ENCODE measurements at places on chromosomes 4 and X.

DNA sequence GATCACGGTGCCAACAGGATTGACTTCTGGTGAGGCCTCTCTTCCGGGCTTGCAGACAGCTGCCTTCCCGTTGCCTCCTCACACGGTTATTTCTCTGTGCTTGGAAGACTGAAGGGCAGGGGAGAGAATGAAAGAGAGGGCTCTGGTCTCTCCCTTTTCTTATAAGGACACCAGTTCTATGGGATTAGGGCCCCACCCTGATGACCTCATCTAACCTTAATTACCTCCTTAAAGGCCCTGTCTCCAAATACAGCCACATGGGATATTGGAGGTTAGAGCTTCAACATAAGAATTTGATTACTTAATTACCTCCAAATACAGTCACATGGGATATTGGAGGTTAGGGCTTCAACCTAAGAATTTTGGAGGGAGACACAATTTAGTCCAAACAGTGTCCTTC lies 46.5 kb downstream of the EVC start:
- DNase-seq, result no peak

DNA sequence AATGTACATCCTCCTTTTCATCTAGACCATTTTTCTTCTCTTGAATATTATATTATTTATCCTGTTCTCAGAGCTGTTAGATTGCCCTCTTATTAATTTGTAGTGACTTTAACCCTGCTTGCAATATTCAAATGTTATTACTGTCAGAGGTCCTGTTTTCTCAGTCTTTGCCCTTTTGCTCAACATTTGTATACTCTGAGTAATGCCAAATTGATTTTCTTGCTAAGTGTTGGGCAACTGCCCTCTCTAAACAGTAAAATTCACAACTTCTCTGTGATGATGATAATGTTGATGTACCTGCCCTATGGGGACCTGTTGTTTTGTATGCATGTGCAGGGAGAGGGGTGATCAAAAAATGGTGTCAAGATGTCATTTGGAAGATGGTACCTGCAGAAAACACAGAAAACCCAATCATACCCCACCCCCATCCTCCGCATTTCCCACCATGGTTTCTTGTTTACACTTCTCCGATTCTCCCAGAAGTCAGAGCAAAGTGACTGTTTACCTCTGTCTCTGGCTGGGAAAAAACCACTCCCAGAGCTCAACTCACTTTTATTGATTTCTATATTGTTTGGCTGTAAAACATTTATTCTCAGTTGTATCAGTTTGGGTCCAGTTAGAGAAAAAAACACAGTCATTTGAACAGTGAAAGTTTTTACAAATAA lies 694.0 kb downstream of the IL1RAPL1 start:
- DNase-seq, result no peak

GRCh38 chr4:2284934-2285612 lies 23.2 kb upstream of the MXD4 start:
- no peak for DNase-seq

DNA sequence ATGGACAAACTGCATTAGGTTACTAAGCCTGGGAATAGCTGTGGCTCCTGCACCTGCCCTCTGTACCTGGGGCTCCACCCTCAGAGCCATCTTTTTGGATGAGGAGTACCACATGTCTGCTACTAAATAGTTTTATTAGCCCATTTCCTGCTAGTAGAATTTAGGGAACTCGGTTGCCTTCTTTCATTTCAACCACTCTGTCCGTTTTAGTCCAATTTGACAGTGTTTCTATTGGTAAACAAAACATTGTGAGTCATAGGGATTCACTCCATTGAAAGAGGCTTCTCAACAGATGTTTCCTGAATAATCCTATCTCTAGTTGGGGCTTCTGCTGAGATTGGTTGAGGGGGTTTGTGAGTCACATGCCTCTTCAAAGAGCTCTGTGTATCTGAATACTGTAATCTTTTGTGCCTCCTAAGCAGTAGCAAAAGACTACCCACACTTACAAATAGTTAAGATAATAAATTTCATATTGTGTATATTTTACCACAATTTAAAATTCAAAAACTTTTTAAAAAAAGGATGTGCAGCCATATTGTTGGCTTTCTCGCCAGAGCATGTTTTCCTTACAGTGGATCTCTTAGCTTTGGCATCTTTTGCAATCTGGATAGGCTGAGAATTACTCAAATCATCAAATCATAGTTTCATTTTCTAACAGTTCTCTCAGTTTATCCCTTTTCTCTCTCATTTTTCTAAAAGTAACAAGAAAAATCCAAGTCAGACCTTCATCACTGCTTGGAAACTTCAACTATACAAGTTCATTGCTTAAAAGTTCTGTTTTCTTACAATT lies 9.9 kb downstream of the FAM200B start:
- no peak for DNase-seq

GRCh38 chr4:140095694-140096482 lies 58.1 kb downstream of the MAML3 start:
- no peak for DNase-seq

DNA sequence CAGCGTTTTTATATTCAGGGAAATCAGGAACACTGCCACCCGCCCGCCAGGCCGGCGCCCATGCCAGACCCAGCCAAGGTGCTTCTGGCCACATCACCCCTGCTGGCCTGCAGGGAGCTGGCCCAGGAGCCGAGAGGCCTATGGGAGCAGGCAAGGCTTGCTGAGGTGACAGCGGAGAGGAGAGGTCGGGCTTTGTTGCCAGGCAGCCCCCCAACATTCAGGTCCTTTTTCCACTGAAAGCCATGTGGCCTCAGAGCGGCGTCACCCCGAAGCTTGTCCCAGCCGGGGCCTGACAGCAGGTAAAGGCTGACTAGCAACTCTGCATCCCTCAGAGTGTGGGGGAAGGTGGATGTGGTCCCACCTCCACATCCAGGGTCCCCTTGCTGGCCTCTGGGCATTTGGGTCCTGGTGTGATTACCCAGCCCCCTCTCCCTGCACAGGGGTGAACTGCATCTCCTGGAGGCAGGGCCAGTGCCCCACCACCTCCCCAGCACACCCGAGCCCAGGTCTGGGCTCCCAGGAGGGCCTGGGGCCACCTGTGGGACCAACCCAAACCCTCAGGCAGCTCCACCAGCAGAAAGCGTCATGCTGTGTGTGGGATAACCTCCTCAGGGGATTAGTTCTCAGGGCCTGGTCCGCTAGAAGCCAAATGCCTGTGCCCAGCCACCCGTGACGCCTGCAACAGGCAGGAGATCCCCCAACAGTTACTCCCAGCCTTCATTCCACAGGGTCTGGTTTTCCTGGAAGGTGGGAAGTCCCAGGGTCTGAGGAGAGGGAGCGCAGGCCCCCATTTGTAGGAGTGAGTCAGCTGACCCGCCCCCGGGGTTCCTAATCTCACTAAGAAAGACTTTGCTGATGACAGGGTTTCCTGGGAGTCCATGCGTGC lies at the start of gene PDE6B:
TSS of gene PDE6B (plus strand) at position 869 of the 886 bp plus-strand sequence. CDS start 54 bp downstream, outside the sequence.
- DNase-seq, result peak; percentile 39

DNA sequence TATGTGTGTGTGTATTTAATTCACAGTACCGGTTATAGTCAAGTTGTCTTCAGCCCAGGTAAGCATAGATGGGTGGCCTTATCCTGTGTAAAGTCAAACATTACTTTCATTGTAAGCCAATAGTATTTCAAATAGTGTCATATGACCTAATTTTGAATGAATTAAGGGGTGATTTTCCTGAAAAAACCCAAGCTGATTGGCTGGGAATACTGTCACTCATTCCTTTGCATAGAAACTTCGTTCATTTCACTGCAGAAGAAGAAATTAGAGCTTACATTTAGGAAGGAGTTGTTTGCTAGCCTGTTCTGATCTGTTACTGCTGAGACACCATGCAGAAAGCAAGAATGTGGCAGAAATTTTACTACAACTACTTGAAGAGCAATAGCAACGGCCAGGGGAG lies 45.4 kb downstream of the SMARCAD1 start:
- DNase-seq, result no peak

GRCh38 chr4:172207886-172208285 lies 394.7 kb downstream of the GALNTL6 start:
- no peak for DNase-seq

DNA sequence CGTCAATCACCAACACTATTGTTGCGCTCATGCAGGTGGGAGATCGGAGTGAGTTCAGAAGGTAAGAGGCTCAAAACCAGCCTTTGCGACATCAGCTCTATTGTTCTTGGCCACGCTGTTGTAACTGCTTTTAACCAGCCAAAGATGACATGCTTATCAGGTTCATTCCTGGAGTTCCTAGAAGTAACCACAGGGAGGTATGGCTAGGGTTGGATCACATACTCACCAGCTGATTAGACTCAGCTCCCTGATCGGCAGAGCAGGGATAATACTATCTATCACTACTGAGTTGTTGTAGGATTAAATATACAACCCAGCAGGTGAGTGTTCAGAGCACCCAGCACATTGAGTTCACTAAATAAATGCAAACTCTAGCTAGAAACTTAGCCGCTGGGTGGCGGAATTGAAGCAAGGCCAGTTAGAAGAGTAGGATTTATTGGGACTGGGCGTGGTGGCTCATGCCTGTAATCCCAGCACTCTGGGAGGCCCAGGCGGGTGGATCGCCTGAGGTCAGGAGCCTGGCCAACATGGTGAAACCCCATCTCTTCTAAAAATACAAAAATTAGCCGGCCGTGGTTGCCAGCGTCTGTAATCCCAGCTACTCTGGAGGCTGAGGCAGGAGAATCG lies 12.4 kb downstream of the SLC34A2 start:
- DNase-seq, result no peak

DNA sequence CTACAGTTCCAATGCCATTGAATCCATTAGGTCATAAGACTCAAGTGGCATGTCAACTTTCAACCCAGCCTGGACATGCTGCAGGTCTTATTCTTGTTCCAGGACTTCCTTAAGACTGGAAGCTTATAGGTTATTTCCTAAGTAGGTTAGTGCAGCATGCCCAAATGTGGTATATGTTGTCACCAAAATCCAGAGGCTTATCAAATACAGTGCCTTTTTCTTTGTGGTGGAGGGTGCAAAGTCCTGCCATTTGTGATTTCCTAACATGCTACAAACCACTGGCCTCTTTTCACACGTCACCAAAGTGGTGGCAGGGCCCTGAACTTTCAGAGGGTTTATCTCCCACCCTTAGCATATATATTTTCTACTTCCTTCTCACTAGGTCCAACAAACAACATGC lies 9.7 kb upstream of the TMEM184C start:
- DNase-seq, result no peak

DNA sequence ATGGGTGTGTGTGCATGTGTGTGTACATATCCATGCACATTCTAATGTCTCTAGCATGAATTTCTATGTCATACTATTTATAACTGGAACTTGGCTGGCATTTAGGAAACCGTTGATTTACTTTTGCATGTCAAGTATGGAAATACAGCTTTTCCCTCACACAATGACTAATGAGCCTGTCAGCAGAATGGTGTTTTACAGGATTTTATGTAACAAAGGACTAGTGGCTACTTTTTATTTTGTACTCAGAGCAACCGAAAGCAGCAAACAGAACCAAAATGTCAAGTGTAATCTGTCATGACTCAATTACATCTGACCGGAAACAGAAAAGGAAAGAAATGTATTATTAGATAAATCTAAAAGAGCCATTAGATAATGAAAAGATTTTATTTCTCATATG lies 1911.5 kb upstream of the AGA start:
- no peak for DNase-seq

GRCh38 chr4:90281541-90282355 lies 154.6 kb downstream of the CCSER1 start:
- no peak for DNase-seq
